ENCODE measurements at places on chromosomes 6 and 20. TPM values are rescaled to one million over a fixed set of nuclear protein-coding genes. Genes with fewer than 3 reads are reported as not detected.

The SPATS1 gene
- 1.2 TPM for total RNA-seq

The STMND1 gene
- 0.92 TPM for total RNA-seq

The CPNE1 gene
- 53.1 TPM for total RNA-seq

The BTNL2 gene
- total RNA-seq: not detected
